A549 (cell line): ENCODE measurements at places on chromosomes 6 and 20.

- no peak for DNase-seq
These were observed 153.7 kb upstream of the TSHZ2 start for GRCh38 chr20:52818491-52818890.

GRCh38 chr20:34190679-34191090 is 50.5 kb upstream of the ASIP start:
- peak; percentile 82 for DNase-seq

DNA sequence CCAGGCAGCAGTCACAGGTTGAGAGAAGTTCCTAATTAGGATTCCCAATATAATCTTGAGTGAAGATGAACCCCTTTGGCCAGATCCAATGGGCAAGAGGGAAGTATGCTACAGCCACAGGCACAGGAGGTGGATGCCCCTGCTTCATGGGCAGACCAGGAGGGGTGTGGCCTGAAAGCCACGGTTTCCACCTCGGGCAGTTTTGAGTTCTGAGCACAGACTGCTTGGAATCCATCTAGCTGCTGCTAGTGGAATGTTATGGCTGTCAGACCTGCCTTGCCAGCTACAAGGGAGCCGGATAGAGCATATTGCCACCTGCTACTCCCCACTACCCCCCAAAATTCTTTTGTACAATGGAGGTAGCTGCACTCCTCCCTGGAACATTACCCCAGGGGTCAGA is 672.9 kb downstream of the HACE1 start:
- no peak for DNase-seq

DNA sequence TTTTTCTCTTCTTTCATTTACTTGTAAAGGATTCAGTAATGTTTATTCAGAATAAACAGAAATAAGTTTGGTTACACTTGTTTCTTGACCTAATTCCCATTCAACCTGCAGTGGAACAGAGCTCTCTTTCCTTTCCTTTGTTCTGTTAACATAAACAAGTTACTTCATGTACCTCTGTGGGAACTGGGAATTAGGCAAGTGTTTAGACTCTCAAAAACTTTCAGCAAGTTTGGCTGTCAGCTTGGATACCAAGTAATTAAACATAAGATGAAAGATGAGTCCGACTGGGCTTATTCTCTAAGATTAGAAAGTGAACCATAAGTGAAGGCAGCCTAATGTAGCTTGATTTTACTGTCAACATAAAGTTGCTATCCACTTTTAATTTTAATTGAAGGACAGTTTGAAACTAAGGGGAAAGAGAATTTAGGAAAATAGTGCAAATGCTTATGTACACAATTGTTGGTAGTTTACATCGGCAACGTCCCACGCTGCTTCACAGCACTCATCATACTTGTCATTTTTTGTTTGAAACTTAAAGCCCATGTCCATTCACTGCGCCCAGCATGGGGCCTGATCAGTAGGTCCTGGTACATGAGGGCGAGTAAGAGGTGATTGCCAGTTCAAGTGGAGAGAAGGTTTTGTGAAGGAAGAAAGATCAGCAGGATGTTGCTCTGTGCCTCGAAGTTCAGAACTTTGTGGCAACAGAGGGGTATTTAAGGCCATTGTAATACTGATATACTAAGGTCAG is 113.0 kb downstream of the PLEKHG1 start:
- DNase-seq, result no peak

- DNase-seq, result no peak
These were observed 302.6 kb upstream of the NRSN1 start for GRCh38 chr6:23823421-23823820.

GRCh38 chr6:165704045-165704748 is 41.2 kb upstream of the PDE10A start:
- no peak for DNase-seq

- no peak for DNase-seq
These were observed 21.4 kb upstream of the PLAGL1 start for GRCh38 chr6:144029452-144029851.

DNA sequence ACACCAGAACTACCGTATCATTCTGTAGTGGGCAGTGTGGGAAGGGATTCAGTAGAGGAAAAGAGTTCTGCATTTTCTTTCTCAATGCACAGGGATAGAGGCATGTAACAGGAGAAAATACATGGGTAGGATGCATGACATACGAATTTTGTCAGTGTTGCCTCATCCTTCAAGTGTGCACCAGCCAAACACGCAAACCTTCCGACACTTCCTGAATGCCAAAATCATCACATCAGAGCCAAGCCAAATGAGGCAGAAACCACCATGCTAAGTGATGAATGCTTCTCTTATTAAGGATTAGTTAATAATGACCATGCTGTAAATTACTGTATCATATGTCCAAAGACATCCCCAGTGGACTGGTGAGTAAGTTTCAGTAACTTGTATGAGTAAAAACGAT is 27.3 kb downstream of the RAMACL start:
- DNase-seq, result no peak

DNA sequence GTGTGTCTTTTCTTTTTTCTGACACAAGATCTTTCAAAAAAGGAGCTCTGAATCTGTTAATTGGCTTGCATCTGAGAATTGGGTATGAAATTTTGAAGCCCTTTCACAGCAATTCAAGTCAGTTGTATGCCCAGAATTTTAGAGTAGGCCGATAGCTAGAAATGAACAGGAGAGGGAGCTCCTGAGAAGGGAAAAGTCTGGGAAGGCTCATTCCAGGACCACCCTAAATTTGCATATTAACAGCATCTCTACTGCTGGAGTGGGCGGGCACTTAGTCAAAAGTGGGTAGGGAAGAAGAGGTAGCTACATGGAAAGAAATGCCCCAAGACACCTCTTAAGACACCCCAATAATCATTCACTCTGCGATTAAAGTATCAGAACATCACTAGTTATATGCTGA is 928.3 kb downstream of the TBC1D32 start:
- no peak for DNase-seq

DNA sequence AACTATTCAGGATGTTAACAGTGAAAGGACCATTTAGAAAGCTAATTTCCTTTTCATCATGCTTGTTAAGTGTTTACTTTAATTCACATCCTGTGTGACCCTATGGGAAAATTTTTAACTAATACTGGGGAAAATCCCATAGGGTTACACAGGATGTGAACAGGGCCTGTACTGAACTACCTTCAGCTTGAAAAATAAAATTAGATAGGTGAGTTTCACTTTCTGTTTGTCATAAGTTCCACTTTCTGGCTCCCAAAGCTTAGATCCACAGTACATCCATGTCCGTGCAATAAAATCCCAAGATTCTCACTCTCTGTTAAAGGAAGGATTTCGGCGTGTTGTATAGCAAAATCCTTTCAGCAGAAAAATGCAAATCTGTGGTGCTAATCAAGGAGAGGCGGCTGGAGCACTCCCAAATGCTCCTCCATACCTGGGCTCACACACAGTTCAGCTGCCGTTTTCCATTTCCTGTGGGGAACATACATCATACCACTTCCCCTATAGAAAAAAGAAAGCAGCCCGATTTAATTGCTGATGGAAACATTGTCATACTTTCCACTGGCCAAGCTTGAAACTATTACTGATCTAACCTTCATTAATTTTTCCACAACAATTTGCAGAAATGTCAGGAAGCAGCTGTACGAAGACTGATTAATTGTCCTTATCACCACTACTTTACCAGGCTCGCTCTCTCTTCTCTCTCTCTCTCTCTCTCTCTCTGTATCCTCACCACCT is 125.2 kb downstream of the HIVEP2 start:
- DNase-seq, result no peak

DNA sequence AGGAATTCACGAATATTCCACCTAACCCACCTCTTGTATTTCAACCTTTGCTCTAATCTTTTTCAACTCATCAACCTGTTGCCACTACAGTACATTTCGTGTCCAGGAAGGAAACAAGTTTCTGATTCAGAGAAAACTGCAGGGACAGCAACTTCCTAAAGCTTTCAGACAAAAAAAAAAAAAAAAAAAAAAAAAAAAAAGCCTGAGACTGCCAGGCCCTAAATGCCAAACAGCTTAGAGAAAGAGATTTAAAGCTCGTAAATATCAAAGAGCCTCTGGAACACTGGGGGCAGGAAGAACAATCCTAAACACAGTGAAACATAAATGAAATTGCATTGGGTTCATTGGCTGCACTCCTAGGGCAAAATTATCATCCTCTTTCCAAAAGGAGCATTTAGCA is 411.2 kb upstream of the SPTLC3 start:
- DNase-seq, result no peak

GRCh38 chr6:159017757-159018559 is 18.0 kb upstream of the RSPH3 start:
- no peak for DNase-seq

DNA sequence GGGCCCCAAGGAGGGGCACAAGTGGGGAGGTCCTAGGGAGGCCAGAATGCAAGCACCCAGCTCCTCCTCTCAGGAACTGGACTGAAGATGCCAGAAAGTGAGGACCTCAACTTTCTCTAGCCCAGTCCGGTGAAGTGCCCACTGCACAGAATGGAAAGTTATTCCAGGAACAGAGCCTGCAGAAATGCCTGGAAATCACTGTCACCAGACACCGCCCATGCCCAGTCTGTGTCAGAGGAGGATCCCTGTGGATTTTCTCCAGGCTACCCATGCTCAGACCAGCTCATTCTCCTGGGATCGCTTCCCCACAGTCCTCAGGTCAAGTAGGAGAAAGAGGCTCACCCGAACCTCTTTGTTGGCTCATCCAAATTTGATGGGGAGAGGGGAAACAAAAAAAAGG is 6.5 kb downstream of the PRPH2 start:
- DNase-seq, result no peak

DNA sequence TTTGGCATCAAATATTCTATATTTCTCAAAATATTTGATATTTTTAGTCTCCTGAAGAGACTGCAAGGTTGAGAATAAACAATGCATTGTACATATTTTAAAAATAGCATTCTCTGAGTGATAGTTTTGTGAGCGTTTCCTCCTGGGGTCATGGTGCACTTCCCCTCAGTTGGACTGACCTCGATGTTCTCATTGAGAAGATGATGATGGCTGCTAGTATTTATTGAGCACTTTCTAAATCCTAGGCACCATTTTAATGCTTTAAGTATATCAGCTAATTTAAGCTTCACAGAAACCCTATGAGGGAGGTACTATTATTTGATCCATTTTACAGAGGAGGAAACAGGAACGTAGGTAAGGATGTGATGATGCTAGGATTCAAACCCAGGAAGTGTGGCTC is 18.2 kb downstream of the DSE start:
- no peak for DNase-seq

DNA sequence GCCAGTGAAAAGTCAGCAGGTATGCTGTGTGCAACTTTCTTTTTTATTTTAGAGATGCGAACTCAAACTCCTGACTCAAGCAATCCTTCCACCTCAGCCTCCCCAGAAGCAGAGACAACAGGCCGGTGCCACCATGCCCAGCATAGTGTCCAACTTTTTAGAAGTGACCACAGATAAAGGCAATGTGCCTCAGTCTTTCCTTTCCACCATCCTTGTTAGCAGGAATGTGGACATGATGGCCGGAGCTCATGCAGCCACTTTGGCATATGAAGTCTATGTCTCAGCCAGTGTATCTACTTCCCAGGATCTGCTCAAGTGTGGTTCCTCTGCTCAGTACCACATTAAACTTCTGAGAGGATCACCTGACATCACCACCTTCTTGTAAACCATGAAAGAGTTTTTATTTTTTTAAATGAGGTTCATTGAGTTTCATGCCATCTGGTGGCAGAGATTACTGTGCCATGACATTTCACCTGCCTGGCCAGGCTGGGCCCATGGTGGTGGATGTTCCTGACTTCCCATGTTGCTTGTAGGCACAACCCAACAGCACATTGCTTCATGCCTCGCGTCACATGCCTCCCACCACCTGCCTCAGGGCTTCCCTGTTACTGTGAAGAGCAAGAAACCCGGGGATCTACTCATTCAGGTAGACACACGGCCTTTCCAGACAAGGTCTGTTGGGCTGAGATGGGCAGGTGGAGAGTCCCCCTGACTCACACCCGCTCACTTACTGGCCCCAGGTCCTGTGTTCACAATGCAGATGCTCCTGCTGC is 216.5 kb downstream of the LY86 start:
- no peak for DNase-seq

DNA sequence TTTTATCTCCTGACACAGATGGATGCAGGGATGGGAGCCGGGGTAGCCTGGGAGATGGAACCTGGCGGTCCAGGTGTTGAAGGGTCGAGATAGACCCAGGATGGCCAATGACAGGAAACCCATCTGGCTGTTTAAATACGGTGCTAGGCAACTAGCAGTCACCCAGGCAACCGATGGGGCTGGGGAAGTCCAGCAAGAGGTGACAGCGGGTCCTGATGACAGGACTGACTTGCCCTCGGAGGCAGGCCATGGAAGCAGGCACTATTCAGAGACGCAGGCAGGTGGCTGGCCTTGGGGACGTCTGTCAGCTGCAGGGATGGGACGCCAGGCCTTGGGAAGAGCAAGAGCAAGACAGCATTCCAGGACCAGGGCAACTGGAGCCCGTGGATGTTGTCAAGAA is 135.4 kb upstream of the RALGAPA2 start:
- no peak for DNase-seq

DNA sequence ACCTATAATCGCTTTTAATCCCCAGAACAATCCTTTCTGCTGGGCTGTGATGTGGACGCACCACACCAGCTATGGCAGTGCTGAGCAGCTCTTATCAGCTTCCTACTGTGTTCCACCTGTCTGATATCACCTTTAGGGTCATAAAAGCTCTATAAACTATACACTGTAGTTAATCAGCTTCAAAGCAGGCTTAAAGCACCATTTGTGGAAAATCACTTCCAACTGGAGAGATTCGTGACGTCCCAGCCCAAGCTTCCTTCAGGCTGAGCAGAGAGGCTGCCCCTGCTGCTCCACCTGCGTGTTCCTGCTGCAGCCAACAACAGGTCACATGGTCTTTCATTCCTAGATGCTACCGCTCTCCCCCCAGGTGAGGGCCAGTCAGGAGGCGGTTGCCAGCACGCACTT is 156.5 kb downstream of the SMOC2 start:
- DNase-seq, result no peak

- no peak for DNase-seq
These were observed 111.1 kb downstream of the JPH2 start for GRCh38 chr20:44075950-44076232.

DNA sequence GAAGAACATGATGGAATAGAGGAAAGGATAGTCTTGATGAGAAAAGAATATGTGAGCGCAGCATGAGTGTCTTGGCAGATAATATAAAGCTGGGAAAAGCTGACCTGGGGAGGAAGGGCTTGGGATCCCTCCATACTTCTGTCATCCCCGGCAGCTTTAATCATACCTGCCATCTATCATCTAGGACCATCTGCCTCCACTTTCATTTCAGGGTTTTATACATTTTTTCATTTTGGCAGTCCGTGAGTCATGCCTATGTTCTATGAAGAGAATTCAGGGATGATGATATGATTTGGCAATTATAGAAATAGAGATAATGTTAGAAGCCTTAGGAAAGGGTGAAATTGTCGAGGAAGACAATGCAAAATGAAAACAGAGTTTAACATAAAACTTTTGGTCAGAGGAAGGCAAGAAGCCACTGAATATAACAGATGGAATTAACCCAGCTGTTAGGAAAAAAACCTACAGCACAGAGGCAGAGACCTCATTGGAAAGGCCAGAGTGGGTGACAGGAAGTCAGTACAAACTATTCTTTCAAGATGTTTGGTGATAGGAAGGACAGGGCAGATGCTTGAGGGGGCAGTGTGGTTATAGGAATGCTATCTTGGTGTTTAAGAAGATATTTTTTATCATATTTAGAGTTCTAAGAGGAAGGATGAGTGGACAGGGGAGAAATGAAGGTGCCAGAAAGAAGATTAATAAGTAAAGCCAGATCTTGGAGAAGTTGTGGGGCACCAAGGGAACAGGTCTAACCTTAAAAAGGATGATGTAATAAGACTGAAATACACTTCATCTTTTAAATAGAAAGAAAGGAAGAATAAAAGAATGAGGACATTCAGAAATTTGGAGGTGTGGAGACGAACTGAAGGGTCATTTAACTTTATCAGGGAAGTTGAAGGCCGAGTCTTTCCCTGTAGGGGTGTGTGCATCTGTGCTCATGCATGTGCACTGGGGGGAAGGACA is 37.8 kb downstream of the MARCKS start:
- DNase-seq, result no peak
